ENCODE measurements at places on chromosomes 2 and 18. TPM values are rescaled to one million over a fixed set of nuclear protein-coding genes. Genes with fewer than 3 reads are reported as not detected.

The AGXT gene
- not detected for total RNA-seq

The GBX2 gene
- total RNA-seq, result not detected

The POTEI gene
- total RNA-seq, result 0.21 TPM

The CENPA gene
- 3.1 TPM for total RNA-seq

The TMEM200C gene
- total RNA-seq, result 1.4 TPM

The TNFRSF11A gene
- total RNA-seq, result 4.8 TPM

GRCh38 chr2:64951306-64951953 lies 37.8 kb upstream of the SLC1A4 start:
- peak; percentile 58 for DNase-seq

GRCh38 chr2:105438104-105438929 lies 39.5 kb upstream of the FHL2 start:
- DNase-seq, result peak; percentile 97

DNA sequence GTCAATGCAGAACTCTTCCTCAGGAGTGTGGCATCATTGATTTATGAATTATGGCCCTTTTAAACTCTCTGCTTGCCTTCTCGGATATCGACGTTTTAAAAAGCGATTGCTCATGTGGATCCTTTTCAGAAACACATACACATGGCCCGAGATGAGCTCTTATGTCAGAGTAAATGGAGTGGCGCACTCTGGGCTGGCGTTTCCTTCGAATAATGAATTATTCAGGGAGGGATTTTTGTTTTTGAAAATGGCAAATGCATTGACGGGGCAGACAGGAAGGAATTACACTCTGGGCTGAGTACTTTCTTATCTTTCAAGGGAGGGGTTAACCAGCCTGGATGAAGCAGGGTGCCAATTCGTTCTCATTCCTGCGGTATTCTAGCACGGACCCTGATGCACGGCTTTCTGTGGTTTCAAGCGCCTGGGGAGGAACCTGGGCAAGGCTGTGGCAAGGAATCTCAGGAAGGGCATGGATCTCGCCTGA lies 142.7 kb downstream of the PRKCE start:
- DNase-seq, result no peak

DNA sequence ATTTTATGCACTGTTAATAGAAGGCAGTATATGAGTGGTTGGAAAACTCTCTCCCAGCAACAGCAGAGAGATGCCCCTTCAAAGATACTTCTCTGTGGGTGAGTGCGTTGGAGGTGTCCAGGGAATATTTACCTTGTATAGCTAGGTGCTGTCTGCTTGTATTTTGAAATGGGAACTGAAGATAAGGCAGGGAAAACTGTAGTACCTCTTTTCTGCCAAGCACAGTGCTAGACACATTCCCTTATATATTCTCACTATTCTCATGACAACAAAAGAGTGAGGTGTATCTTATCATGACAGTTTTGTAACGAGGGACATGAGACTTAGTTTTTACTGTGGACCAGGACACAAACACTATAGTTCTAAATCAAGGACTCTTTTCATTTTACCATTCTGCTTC lies 2.1 kb downstream of the TTC39C start:
- DNase-seq, result no peak

DNA sequence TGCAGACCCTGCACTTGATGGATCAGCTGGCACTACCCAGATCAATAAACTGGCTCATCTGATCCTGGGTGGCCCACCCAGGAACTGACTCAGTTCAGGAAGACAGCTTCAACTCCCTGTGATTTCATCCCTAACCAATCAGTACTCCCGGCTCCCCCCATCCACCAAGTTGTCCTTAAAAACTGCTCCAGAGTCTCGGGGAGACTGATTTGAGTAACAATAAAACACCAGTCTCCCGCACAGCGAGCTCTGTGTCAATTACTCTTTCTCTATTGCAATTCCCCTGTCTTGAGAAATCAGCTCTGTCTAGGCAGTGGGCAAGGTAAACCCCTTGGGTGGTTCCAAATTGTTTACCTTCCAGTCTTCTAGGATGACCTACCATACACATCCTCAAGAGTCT lies 263.3 kb upstream of the STON1 start:
- DNase-seq, result no peak

DNA sequence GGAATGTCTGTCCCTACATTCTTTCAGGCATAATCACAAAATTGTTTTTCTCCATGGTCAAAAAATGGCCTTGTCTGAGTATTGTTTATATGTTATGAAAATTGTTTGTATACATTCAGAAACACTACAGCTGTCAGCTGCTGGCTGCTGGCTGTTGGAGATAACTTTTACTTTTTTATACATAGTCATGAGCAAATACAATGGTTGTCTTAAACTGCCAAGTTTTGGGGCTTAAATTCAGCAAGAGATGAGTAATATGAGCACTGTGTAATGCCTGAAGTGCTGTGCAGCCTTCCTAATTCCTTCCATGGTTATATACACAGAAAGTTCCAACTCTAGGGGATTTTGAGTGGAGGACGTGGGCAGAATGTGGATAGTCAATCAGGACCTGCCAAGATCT lies 168.9 kb upstream of the RMP24 start:
- DNase-seq, result peak; percentile 30

DNA sequence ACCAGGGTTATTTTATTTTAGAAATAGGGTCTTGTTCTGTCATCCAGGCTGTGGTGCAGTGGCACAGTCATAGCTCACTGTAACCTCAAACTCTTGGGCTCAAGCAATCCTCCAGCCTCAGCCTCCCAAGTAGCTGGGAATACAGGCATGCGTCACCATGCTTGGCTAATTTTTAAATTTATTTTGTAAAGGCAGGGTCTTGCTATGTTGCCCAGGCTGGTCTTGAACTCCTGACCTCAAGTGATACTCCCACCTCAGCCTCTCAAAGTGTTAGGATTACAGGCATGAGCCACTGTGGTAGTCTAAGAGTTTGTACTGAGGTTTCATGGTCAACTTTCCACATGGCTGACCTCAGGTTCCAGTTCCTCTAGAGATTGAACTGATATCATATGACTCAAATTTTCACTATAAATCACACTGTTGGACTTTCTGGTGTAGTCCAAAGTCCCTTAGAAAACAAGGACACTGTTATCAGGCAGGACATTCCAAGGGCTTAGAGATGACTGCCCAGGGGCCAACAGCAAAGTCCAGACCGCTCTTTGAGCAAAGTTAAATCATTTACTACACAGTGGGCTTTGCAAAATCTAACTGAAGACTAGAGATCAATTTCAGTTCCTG lies 82.0 kb upstream of the MEX3C start:
- no peak for DNase-seq

DNA sequence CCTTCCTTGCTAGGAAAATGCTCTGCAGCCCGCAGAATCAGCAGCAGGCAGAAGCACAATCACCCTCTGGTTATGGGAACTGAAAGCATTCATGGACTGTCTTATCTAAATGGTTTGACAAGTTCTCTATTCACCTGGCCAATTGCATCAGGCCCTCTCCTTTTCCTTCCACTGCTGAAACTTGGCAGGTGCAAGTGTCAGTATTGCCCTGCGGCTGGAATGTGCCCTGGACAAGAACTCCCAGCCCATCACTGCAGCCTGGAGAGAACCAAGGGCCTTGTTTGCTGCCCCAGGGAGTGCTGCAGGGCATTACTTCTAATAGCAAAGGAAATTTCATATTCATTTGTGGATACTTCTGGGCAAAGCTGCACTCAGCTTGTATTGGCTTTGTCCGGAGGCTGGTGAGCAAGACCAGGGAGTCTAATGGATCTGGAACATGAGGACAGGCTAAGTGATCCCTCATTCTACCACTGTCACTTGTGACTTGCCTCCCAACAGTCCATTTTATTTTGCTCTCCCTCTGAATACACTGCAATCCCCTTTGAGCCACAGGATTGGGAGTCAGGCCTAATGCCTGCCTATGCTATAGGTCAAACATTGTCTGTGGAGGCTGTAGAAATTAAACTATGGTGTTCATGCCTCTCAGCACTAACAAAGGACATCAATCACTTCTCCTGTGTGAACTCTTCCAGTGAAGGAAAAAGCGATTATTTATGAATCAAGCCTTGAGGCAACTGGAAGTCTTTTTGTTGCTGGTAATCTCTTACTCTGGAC lies 116.9 kb downstream of the LYPD6B start:
- DNase-seq, result no peak

- peak; percentile 10 for DNase-seq
These were observed 598.2 kb upstream of the SYT4 start for GRCh38 chr18:43875511-43875910.

GRCh38 chr2:88003074-88003755 lies 13.1 kb downstream of the RNU2-63P start:
- peak; percentile 36 for DNase-seq

GRCh38 chr2:123512547-123512946 lies 512.5 kb upstream of the CNTNAP5 start:
- no peak for DNase-seq

DNA sequence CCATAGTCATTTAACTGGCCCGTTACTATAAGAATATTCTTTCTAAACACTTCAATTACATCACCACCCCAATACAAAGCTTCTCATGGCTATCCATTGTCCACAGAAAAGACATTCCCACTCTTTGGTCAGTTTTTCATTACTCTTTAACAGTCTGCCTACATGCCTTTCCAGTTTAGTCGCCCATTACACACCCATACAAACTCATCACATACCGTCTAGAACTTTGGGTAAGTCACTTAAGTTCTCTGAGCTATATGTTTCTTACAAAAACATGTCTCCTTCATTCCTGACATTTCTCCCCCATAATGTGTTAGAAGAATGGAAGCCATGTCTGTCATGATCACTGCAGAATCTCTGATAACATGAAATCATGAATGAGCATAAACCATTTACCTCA lies 108.2 kb upstream of the STK17B start:
- DNase-seq, result no peak

DNA sequence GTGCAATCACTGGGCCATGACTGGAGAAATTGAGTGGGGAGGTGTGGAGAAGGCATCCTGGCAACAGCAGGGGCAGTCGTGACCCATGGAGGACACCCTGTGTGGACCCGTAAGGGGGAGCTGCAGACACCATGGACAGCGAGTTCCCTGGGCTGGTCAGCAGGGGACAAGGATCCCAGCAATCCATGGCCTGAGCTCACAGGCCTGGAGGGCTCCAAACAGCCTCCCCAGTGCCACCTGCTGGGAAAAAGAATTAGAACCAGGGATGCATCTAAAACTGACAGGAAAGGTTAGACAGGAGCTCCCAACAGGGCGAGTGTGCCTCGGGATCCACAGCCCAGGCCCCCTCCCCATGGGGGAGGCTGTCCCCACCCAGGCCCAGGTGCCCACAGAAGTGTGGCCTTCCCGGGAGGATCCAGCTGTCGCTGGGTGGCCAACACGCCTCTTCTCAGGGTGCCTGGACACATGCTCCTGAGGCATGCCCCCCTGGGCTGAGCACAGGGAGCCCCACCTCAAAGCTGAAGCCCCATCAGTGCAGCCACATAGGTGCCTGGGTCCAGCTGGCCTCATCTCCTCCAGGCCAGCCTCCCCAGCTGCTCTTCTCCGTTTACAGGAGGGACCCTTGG lies 20.5 kb upstream of the KIF1A start:
- DNase-seq, result peak; percentile 87

All from tongue (tissue), 3 donors.